ACHN (cell line): ENCODE measurements at places on chromosomes 6 and 20.
A peak's percentile ranks its signal among the peaks of the same experiment; 100 is the strongest.

GRCh38 chr6:132788658-132789395, 9.6 kb downstream of the SLC18B1 start:
- DNase-seq, result no peak

- no peak for DNase-seq
Observed at GRCh38 chr20:44064501-44065400, 122.2 kb downstream of the JPH2 start.

GRCh38 chr6:27281569-27281968, 30.5 kb downstream of the POM121L2 start:
- DNase-seq, result no peak

- no peak for DNase-seq
Observed at GRCh38 chr20:54263116-54263690, 55.3 kb downstream of the PFDN4 start.

- no peak for DNase-seq
Observed at GRCh38 chr6:13495818-13496217, 8.4 kb upstream of the GFOD1 start.

DNA sequence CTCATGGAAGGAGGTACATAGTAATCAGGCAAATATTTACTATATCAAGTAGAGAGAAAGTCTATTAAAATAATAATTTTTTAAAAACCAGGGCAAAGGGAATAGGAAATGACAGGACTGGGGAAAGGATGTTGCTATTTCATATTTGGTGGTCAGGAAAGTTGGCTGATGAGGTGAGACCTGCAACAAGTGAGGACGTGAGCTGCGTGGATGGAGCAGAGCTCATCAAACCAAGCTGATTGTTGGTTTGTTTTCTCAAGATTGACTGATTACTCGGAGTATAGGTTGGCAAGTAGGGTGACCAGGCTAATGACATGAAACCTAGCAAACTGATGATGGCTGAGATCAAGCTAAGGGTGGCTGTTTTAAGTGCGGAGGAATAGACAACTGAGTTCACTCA, 6.0 kb downstream of the GJA1 start:
- no peak for DNase-seq

DNA sequence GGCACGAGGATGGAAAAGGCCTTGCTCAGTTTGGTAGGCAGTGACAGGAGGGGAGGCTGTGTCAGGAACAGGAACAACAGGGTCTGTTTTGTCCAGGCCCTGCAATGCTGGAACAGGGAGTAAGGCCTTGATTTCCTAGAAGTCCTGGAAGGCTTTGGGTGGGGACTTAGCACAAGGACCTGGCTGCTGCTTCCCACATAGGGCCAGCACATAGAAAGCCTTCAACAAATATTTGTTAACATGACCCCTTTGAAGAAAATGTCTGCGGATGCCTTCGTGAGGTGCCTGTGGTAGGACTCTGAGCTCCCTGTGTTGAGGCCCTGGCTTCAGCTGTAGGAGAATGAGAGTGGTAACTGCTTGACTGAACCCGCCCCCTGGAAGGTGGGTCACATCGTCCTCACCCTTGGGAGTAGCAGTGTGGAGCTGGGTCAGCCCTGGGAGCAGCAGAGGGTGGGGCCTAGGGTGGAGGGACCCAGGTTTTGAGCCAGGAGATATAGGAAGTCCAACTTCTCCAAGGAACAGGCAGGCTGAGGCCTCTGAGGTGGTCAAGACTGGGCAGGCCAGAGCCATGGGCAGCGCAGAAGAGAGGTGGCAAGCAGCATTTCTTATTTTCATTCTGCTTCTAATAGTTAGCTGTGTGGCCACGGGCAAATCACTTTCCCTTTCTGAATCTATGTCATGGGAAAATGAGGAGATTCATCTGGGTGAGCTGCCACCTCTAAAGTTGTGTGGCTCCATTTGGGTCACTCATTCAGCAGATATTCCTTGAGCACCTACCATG, 50.0 kb downstream of the CNBD2 start:
- DNase-seq, result peak; percentile 38

GRCh38 chr6:157717340-157717748, 105.7 kb upstream of the SNX9 start:
- no peak for DNase-seq

GRCh38 chr20:49657118-49657901, 56.4 kb downstream of the B4GALT5 start:
- no peak for DNase-seq

- DNase-seq, result peak; percentile 11
Observed at GRCh38 chr6:140857739-140858380, 1274.9 kb upstream of the GJE1 start.
